Ovary (tissue), 10 donors: ENCODE measurements at places on chromosomes 5 and 9.

GRCh38 chr9:138038244-138038671 lies 160.7 kb downstream of the CACNA1B start:
- DNase-seq = no peak

GRCh38 chr9:117682955-117683710 lies 21.1 kb upstream of the TLR4 start:
- DNase-seq = no peak

GRCh38 chr9:135240222-135240621 lies 152.8 kb downstream of the OLFM1 start:
- no peak for DNase-seq

DNA sequence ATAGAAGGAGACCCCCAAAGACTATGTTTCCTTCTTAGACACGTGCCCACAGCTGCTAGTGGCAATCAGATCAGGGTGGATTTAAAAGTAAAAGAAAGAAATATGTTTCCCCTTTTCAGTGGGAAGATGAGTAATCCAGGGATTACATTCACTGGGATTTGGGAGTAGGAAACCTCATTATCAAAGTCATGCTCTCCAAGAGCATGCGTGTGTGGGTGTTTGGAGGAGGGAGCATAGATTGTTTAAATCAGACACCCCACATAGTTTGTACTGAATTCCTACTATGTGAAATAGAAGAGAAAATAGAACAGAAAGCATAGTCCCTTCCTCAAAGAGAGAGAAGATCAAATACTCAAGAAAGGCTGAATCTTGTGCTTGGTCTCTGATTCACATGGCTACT lies 65.5 kb upstream of the TBCA start:
- DNase-seq = no peak

GRCh38 chr5:38360323-38361061 lies 102.1 kb downstream of the EGFLAM start:
- no peak for DNase-seq
